ENCODE measurements at places on chromosomes 2 and 18.

- DNase-seq = no peak
These were observed 14.6 kb downstream of the ALPG start for GRCh38 chr2:232421189-232421785.

- DNase-seq = no peak
These were observed 1.7 kb downstream of the SIX3 start for GRCh38 chr2:44943031-44943692.

- no peak for DNase-seq
These were observed 104.3 kb downstream of the CSRNP3 start for GRCh38 chr2:165573534-165574461.

DNA sequence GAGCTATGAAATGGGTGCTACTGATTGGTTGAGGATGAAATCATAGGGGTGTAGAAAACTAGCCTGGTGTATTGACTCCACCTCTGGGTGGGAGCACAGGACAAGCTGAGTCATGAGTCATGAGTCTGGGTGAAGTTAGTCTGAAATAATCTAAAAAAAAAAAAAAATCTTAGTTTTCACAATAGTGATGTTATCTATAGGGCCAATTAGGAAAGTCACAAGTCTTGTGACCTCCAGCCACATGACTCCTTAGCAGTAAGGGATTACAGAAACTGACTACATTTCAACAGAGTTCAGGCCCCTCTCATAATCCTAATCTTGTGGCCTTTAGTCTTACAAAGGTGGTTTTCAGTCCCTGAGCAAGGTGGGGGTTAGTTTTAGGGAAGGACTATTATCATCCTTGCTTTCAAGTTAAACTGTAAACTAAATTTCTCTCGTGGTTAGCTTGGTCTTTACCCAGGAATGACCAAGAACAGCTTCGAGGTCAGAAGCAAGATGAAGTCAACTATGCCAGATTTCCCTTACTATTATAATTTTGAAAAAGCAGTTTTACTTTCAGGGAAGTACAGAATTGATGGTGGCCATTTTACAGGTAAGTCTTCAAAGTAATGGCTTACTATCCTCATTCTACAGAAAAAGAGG, 338.0 kb upstream of the GYPC start:
- DNase-seq = no peak

- no peak for DNase-seq
These were observed 701.2 kb upstream of the CDH7 start for GRCh38 chr18:65049586-65049985.

- DNase-seq = no peak
These were observed 20.4 kb downstream of the DSG4 start for GRCh38 chr18:31396796-31397612.

DNA sequence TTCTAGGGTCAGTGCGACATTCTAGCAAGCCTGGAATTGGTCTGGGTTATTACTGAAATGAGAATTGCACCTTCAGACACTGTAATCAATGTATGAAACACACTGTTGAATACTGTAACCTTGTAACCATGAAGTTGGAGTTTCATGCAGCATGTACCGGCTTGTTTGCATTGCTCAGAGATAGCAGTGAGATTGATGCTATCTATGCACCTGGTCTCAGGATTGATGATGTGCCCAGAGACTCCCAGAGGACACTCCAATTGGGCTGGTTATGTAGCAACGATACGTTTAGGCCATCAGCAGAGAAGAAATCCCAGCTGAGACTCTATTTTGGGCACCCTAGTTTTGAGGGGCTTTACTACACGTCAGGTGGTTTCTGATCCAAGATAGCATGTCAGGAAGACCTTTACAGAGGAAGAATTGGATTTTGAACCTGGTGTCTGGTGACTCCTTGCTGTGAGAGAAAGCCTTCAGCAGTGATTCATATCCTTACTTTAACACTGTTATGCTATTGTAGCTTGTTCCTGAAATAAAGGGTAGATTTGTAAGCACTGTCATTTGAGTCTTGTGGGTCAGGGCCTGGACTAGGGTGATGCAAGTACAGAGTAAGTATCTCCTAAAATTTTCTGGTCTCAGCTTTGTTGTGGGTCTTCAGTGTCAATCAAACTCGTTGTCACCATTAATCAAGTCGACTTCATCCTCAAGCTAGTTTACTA, 305.1 kb upstream of the GULP1 start:
- DNase-seq = no peak

- no peak for DNase-seq
These were observed 266.6 kb upstream of the MYT1L start for GRCh38 chr2:2597712-2598111.

DNA sequence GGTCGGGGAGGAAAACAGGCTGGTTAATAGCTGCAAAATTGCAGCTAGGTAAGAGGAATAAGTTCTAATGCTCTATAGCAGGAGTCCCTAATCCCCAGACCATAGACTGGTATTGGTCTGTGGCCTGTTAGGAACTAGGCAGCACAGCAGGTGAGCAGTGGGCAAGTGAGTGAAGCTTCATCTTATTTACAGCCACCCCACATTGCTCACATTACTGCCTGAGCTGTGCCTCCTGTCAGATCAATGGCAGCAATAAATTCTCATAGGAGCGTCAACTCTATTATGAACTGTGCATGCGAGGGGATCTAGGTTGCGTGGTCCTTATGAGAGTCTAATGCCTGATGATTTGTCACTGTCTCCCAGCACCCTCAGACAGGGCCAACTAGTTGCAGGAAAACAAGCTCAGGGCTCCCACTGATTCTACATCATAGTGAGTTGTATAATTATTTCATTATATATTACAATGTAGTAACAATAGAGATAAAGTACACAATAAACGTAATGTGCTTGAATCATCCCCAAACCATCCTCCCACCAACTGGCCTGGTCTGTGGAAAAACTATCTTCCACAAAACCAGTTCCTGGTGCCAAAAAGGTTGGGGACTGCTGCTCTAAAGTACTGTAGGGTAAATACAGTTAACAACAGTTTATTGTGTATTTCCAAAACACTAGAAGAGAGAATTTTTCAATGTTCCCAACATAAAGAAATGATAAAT, 91.7 kb upstream of the TFCP2L1 start:
- DNase-seq = no peak

DNA sequence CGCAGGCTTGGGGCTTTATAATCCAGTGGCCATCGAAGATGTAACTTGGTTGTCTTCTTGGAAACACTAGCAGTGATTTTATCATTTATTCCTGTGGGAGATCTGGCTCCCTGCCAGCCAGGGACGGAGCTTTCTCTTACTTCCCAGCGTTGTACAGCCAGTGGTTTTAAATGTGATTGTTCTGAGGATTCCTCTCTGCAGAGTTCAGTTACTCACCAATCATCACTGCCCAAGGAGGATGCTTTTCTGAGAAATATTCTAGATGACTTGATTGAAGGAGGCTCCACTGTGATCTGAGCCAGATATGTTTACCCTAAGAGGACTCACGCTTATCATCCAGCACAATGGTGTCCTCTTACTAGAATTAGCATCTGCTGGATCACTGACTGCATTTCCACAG, 744.3 kb downstream of the RNF144A start:
- DNase-seq = no peak

GRCh38 chr18:55307505-55307904, 280.5 kb downstream of the TCF4 start:
- no peak for DNase-seq

DNA sequence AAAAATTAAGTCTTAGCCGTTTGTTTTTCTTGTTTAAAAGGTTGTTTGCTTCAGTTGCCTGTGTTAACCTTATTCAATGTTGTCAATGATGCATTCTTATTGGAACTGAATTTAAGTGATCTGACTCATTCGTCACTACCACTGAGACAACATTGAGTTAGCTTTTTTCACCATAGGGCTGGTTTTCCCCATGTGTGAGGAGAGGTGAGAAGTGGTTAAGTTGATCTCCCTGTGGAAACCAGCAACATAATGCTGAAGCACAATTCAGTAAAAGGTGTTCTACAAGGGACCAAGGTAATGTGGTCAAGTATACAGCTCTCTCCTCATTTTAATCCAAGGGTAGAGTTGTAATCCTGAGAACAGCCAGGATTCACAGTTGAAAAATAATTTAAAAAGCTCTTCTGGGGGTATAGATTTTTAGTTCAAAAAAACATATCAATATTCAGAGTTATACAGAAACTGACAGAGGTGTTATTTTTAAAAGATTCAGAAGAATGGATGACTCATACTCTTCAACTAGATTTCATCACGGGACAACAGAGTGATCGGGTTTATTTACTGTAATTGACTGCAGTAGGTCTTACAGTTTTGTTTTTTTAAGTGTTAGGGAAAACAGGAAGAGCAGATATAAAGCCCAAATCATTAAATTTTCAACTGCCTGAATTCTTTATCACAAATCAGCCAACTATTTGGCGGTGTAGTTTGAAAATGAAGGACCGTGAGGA, 12.6 kb downstream of the NOP58 start:
- no peak for DNase-seq

GRCh38 chr2:188527141-188527540, 235.5 kb downstream of the GULP1 start:
- DNase-seq = no peak

DNA sequence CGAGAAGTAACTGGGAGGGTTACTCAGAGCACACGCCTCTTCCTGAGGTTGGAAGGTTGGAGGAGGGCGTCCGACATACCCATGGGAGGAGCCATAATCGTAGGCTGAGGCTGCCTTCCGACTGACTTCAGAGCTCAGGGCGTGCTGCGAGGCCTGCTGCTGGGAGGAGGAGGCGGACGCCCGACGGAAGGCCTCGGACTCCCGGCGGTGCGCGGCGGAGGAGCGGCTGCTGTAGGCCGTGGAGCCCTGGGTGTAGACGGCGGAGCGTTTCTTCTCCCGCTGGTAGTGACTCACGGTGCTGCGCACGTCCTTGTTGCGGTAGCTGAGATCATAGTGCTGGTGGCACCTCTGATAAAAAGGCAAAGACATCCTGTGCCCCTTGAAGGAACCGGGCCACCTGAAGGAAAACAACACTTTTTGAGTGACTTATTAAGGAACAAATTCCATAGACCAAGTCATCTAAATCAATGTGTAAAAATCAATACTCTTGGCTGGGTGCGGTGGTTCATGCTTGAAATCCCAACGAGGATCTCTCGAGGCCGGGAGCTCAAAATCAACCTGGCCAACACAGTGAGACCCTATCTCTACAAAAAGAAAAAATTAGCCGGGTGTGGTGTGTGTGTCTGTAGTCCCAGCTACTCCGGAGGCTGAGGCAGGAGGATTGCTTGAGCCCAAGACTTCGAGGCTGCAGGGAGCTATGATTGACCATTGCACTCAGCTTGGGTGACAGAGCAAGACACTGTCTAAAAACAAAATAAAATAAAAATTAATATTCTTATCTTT, 4.7 kb downstream of the MYOM1 start:
- DNase-seq = no peak

DNA sequence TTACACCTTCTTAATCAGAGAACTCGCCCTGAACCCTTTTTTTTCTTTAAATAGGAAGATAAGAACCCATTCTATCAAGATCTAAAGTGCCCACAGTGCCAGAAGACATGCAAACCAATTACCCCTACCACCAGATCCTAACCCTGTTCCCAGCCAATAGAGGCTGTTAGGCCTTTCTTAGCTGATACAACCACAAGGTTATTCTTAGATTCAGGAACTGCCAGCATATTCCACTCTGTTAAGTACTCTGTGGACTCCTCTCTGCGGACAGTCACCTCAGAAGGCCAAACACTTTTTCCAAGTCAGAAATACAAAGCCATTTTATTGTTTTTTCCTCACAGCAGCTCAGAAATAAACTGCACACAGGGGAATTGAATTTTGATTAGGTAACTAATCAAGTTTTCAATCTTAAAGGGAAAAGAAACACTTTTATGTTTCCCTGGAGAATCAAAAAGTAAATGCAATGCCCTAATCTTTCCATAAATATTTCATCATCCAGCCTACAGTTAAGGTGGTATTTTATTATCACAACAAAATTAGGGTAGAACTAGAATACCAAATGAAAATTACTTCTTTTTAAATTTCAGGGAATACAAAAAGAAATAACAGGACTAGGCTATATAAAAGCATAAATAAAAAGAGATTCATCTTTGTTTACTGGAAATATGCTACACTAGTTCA, 111.4 kb downstream of the NBAS start:
- no peak for DNase-seq

GRCh38 chr18:28108814-28109213, 68.1 kb downstream of the CDH2 start:
- DNase-seq = no peak

- no peak for DNase-seq
These were observed 241.3 kb downstream of the AGPS start for GRCh38 chr2:177633910-177634294.

GRCh38 chr2:47833516-47833968, 50.6 kb downstream of the MSH6 start:
- DNase-seq = no peak

- DNase-seq = no peak
These were observed 29.2 kb upstream of the CCDC178 start for GRCh38 chr18:33469699-33470098.
